ENCODE measurements at places on chromosomes 2 and 18.

DNA sequence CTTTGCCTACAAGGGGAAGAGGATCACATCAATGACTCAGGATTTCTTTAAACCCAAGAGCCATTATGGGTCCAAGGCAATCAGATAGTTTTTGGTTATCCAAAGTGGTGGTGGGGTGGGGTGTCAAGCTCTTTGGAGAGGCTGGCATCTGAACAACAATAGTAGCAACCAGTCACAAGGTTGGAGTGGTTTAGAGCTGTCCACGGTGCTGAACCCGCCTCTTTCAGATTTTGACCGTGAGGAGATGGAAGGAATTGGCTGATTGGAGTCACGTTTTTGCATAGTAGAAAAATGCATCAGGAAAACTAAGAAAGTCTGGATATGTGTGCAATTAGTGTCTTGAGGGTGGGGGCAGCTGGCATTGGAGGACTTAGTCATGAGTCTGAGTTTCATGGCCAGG is 159.9 kb downstream of the LOXHD1 start:
- no peak for DNase-seq

- no peak for DNase-seq
Observed at GRCh38 chr2:238466243-238466756, 39.6 kb downstream of the ASB1 start.

- DNase-seq, result no peak
Observed at GRCh38 chr2:206619011-206619410, 23.3 kb upstream of the FAM237A start.

DNA sequence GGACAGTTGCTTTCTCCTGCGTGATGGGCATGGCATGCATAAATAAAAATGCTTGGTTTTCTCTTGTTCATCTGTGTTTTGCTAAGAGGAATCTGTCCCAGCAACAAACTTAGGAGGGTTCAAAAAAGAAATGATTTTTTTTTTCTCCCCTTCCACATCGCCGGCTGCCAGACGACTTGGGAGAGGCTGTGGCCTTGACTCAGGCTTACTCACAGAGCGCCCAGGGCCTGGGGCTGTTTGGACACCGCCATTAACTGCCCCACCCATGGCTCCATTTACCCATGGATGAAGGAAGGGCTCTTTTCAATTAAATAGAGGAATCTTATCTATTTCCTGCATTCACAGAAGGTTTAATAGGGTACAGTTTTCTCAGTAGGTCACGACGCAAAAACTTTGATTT is 22.3 kb upstream of the SERPINB5 start:
- DNase-seq, result no peak

Measured in stimulated activated CD8-positive, alpha-beta memory T cell treated with anti-CD3 and anti-CD28 coated beads, Interleukin-15, amount 100 ng/mL, for 48 hours (primary cell).